ENCODE measurements at places on chromosomes 3 and 15. TPM values are rescaled to one million over a fixed set of nuclear protein-coding genes. Genes with fewer than 3 reads are reported as not detected.

GRCh38 chr3:126522363-126522788, 1.6 kb upstream of the CHST13 start:
- DNase-seq = peak; percentile 28
- H3K27me3 ChIP-seq = no peaks in the 10 kb centered on the region
- no peak overlapping the region for H3K27ac ChIP-seq
- H3K4me1 ChIP-seq = peaks cover 4% of the 10 kb centered on the region

- no peak overlapping the region for H3K27ac ChIP-seq
- no peaks in the 10 kb centered on the region for H3K36me3 ChIP-seq
- H3K4me1 ChIP-seq = no peaks in the 10 kb centered on the region
- peaks cover 35% of the 10 kb centered on the region for H3K27me3 ChIP-seq
Measured at GRCh38 chr3:179942553-179943075, 94.1 kb downstream of the PEX5L start.

Gene APH1B
- total RNA-seq = 8.5 TPM

GRCh38 chr3:174197416-174197815, 661.7 kb upstream of the NAALADL2 start:
- no peak overlapping the region for H3K27ac ChIP-seq
- H3K36me3 ChIP-seq = no peaks in the 10 kb centered on the region
- H3K4me3 ChIP-seq = no peak overlapping the region
- no peaks in the 10 kb centered on the region for H3K4me1 ChIP-seq
- H3K27me3 ChIP-seq = no peaks in the 10 kb centered on the region

GRCh38 chr15:48671103-48672022, 25.9 kb upstream of the FBN1 start:
- H3K36me3 ChIP-seq = no peaks in the 10 kb centered on the region
- no peaks in the 10 kb centered on the region for H3K4me1 ChIP-seq
- H3K27ac ChIP-seq = no peak overlapping the region
- H3K4me3 ChIP-seq = no peak overlapping the region
- no peak for DNase-seq

- peak overlapping the region; percentile 49 for H3K4me3 ChIP-seq
- no peaks in the 10 kb centered on the region for H3K36me3 ChIP-seq
- no peak for DNase-seq
Measured at GRCh38 chr15:40290918-40291574, 8.2 kb upstream of the ANKRD63 start.

Gene DNAH12
- not detected for total RNA-seq

Gene ILDR1
- 2.9 TPM for total RNA-seq
